HFF-Myc (cell line): ENCODE measurements at places on chromosomes 7 and 10.
A peak's percentile ranks its signal among the peaks of the same experiment; 100 is the strongest.

- DNase-seq = no peak
These were observed at the start of gene OPALIN for GRCh38 chr10:96358851-96359540. TSS of gene OPALIN (minus strand) at chr10:96359002. CDS start at chr10:96358896, 106 bp downstream.

- no peak for DNase-seq
These were observed 87.6 kb upstream of the AFAP1L2 start for GRCh38 chr10:114491933-114492332.

DNA sequence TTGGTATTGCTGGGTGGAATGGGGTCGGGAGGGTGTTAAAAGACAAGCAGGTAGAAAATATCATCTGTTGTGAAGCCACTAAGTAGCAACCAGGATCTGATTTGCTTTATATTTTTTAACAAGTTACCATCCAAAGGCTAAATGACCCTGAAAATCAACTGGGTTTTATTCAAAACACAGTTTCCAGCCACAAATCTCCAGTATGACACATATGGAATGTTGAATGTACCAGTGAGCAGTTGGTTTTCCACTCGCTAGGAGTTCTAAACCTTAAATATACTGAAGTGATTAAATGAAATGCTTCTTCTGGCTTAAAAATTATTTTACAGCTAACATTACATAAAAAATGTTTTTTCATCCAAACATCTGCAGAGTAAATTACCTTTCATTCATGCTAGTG, 112.5 kb downstream of the PDE1C start:
- no peak for DNase-seq

- no peak for DNase-seq
These were observed 366.3 kb downstream of the ABCA13 start for GRCh38 chr7:48537561-48537960.

DNA sequence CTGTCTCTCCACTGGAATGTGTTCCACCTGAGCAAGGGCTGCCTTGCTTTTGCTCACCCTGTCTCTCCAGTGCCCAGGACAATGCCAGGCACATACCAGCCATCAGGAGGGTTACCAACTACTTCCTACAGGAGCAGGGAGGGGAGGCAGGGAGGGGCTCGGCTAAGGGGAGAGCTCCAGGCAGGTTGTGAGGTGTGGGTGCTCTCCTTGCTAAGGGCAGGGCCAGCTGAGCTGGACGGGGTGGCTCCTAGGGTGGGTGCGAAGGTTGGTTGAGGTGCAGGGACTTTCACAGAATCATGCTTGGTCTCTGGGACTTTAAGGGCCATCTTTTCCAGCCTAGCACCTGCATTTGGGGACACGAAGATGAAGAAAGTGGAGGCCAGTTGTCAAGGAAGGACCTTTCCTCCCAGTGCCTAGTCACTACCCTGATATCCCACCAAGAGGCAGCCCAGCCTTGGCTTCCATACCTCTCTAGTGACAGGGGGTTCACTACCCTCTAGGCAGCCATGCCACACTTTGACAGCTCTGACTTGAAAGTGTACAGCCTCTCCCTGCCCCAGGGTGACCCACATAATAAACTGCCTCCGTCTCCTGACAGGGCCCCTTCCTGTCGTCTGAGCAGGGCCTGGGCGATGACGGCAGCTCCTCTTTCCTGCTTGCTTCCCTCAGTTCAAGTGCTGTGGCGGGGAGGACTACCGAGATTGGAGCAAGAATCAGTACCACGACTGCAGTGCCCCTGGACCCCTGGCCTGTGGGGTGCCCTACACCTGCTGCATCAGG, 46.5 kb downstream of the TSPAN15 start:
- DNase-seq = no peak

DNA sequence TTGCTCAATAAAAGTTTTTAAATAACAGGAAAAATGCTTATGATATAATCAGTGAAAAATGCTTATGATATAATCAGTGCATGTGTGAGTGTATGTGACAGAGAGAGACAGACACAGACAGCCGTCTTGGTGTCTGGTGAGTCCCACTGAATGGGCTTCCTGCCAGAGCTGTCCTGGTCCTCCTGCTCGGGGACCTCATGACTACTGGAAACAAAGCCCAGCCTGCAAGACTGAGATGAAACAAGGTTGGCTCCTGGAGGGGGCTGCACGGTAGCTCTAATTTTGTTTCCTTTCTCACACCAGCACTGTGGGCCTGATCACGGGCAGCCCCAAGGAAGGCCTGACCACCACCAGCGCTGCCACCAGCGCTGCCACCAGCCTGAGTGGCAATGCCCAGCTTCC, 57.3 kb downstream of the NRP1 start:
- DNase-seq = no peak

GRCh38 chr10:59181668-59182067, 5.2 kb downstream of the PHYHIPL start:
- DNase-seq = peak; percentile 65

- DNase-seq = no peak
These were observed 4.5 kb upstream of the TFPI2 start for GRCh38 chr7:93894966-93895640.

GRCh38 chr10:95181726-95182125, 12.3 kb upstream of the ACSM6 start:
- DNase-seq = peak; percentile 10

DNA sequence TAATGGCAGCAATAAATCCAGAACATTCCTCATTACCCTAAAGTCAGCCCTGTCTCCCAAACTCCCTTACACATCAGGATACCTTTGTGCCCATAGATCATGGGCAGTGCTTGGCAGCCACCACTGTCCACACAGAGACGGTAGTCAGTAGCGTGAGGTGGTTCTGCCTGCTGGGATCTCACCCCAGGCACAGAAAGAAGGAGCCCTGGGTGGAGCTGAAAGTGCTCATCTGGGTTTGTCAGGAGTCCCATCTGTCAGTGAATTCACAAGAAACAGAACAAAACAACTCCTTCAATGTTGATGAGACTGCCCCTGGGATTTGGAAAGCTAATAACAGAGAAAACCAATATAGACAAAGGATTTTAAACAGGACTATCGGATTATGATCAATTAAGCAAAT, 90.2 kb upstream of the PRSS58 start:
- no peak for DNase-seq

DNA sequence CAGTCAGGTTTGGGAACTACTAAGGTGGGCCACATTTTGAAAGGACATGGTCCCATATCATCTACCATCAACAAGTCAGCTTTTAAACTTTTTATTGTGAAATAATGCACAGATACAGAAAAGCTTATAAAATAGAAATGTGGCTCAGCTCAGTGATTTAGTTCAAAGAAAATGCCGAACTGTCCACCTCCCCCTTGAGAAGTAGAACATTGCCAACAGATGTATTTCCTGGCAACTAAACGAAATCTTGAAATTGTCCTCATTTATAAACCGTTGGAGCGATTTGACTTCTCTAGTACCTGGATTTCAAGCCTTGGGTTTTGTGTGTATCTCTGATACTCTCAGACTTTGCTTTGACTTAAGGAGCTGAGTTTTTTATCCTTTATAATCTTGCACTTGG, 32.7 kb upstream of the SMNDC1 start:
- no peak for DNase-seq

GRCh38 chr10:79158402-79159097, 89.8 kb downstream of the ZMIZ1 start:
- DNase-seq = no peak

DNA sequence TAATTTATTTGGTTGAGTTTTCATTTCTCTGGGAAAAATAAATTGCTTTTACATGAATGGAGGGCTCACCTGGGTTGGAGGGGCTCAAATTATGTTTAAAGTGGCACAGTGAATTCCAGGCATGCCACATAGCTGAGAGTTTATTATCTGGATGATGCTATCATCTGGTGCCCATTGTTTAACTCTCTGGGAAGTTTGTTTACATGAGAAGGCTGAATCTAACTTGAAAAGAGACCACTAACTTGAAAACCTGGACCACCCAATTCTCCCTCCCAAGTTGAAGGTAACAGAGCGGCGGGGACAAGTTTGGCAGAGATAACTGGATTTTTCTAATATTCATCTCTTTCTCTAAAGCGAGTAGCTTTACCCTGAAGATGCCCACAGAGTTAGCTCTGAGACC, 321.5 kb upstream of the GHITM start:
- DNase-seq = no peak

GRCh38 chr10:49313501-49314070, 14.6 kb downstream of the C10orf71 start:
- no peak for DNase-seq

DNA sequence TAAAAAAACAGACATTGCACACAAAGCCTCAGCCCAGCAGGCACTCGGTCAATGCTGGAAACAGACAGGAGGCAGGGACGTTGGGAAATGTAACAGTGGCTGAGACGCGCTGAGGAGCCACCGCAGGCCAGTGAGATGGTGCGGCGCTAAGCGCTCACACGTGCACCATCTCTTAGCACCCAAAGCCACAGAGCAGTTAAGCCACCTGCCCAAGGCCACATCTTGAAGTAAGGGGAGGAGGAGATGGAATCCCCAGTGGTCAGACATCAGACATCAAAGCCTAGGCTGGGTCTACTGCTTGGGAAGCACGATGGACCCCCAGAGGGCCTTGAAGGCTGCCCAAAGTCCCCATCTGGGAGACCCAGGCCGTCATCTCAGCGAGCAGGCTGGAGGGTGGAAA, 15.6 kb downstream of the LAT2 start:
- no peak for DNase-seq

GRCh38 chr10:119207713-119208552, 562 bp downstream of the GRK5 start:
- DNase-seq = no peak

GRCh38 chr10:50541921-50542320, 81.8 kb downstream of the SGMS1 start:
- DNase-seq = no peak

DNA sequence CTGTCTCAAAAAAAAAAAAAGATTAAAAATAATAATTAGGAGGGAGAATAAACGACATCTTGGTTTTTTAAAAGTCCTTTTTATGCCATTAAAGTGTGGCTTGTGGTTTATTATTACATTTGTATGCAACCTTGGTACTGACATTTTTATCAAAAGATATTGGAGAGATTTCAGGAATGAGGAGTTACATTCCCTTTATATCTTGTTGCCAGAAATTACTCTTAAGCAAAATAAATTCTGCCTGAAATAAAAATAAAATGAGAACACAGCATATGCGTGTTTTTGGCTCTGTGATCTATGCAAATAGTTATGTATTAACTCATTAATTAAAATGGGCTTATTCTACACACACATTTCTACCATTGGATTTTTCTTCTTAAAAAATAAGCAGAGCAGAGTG, 202.4 kb downstream of the BICC1 start:
- DNase-seq = no peak

GRCh38 chr7:51644216-51644615, 327.6 kb upstream of the COBL start:
- no peak for DNase-seq

DNA sequence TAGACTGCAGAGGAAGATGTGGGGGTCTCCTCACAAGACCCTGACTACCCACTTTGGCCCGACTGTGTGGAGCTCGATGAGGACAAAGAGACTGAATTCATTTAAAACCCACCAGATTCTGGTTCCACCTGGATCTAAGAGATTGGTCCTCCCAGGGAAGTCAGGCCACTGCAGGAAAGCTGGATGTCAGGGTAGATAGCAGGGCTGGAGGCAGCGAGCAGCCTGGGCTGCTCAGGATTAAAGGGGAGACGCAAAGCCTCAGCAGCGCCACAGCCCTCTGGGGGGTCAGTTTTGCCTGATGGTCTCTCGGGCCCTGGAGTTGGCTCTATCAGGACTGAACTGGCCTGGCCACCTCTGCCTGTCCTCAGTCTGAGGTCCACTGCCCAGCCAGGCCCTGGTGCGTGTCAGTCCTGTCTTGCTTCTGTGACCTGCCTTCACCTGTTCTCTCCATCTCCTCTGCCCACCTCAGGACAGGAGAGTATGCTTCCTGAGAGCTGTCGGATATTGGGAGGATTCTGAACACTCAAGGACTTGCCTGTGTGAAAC, 12.2 kb upstream of the KLRG2 start:
- no peak for DNase-seq

DNA sequence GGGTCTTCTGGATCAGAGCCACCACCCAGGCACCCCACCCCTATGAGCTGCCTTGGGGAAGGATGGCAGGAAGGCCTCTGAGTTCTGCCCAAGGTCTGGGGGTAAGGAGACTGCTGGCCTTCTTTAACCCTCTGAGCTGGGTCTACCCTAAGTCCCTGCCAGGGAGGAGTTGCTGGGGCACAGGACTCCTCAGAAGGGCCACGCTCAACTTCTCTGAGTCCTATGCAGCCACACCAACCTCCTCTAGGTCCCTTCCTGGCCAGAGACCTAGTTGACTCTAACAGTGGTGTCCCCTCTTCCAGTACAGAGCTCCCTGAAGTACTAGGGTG, 2.6 kb upstream of the NEURL1 start:
- DNase-seq = no peak

GRCh38 chr7:87354749-87355148, 9.3 kb downstream of the CROT start:
- DNase-seq = peak; percentile 29

DNA sequence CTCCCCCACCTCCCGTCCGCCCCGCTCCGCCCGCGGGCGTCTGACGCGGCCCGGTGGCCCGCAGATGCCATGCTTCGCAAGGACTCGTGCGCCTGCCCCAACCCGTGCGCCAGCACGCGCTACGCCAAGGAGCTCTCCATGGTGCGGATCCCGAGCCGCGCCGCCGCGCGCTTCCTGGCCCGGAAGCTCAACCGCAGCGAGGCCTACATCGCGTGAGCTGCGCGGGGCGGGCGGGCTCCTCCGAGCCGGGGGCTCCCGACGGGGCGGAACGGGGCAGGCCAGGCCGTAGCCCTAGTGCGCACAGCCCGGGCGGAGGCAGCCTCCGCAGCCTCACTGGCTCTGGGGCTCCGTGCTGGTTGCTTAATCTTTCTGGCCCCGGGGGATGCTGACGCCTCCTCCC, 2.8 kb downstream of the ASIC3 start:
- no peak for DNase-seq

GRCh38 chr7:89926701-89927100, 227.6 kb upstream of the STEAP1 start:
- DNase-seq = no peak

DNA sequence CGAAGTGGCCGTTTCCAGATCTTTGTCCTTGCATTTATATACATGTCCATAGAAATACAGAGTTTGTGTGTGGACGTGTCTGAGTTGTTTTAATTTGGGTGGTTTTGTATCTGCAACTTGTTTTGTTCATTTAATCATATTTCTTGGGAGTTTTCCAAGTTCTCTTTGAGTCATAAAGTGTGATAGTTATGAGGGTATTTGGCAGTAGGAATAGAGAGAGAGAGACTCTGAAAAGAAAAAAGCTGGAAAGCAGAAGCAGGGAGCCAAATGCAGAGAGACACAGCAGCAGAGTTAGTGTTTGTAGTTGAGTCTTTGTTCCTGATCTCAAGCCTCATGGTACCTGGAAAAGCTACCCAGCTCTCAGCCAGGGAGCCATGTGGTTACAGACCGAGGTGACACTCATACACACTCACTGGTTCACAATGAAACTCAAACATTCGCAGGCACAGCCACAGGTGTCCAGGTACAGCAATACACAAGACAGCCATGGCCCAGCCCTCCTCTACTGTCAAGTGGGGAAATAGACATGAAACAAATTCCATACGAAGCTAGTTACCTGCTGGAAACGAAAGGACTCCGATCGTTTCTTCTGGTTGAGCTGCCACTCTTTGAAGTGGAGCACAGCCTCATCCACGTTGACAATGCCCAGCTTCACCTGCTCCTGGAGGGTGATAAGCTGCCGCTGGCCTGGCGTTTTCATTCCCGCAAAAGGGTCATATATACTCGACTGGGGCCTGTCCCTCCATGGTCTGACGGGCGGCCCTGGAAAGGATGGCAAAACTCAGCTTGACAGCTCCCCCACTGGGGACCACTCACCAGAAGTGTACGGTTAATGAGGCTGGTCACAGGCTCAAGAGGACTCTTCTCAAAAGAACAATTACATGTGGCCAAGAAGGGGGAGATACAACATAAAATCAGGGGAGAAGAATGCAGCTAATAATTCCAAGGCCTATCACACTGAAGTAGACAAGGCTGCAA, 33.3 kb upstream of the TM9SF3 start:
- DNase-seq = no peak
